A549 treated with ZK216348 at 1 μM for 4 hours (cell line): ENCODE measurements at places on chromosomes 2 and 18. TPM values are rescaled to one million over a fixed set of nuclear protein-coding genes. Genes with fewer than 3 reads are reported as not detected.

The CD8A gene
- 0.20 to 0.42 TPM (median 0.28 TPM) in 5 replicates for total RNA-seq

The GLB1L gene
- 5.3 to 9.7 TPM (median 6.5 TPM) in 5 replicates for total RNA-seq

The CROCC2 gene
- not detected in 5 replicates for total RNA-seq

The COPS7B gene
- 32.5 to 44.3 TPM (median 40.2 TPM) in 5 replicates for total RNA-seq

The MYCN gene
- not detected in 5 replicates for total RNA-seq

The OR6B2 gene
- not detected in 5 replicates for total RNA-seq

The C2orf72 gene
- 5.3 to 8.1 TPM (median 6.5 TPM) in 5 replicates for total RNA-seq

The RAD51AP2 gene
- total RNA-seq: not detected in 5 replicates

The MFSD2B gene
- 0.15 to 0.63 TPM (median 0.41 TPM) in 5 replicates for total RNA-seq

The FOXI3 gene
- 0.08 TPM in 1 of 5 replicates, not detected in the others for total RNA-seq

The LOXHD1 gene
- total RNA-seq: not detected in 5 replicates

The GCG gene
- total RNA-seq: not detected in 5 replicates

The IFIH1 gene
- total RNA-seq: 0.66 to 1.2 TPM (median 1.0 TPM) in 5 replicates

The SERPINB12 gene
- total RNA-seq: not detected in 5 replicates

The NEDD4L gene
- total RNA-seq: 26.7 to 33.6 TPM (median 30.8 TPM) in 5 replicates

The CDCA7 gene
- 32.3 to 49.4 TPM (median 45.8 TPM) in 5 replicates for total RNA-seq

The ZNF532 gene
- 17.5 to 26.4 TPM (median 22.4 TPM) in 5 replicates for total RNA-seq
